ENCODE measurements at places on chromosomes 1 and 21.
A peak's percentile ranks its signal among the peaks of the same experiment; 100 is the strongest.

GRCh38 chr1:184656221-184656620 is 98.4 kb downstream of the EDEM3 start:
- DNase-seq: no peak

DNA sequence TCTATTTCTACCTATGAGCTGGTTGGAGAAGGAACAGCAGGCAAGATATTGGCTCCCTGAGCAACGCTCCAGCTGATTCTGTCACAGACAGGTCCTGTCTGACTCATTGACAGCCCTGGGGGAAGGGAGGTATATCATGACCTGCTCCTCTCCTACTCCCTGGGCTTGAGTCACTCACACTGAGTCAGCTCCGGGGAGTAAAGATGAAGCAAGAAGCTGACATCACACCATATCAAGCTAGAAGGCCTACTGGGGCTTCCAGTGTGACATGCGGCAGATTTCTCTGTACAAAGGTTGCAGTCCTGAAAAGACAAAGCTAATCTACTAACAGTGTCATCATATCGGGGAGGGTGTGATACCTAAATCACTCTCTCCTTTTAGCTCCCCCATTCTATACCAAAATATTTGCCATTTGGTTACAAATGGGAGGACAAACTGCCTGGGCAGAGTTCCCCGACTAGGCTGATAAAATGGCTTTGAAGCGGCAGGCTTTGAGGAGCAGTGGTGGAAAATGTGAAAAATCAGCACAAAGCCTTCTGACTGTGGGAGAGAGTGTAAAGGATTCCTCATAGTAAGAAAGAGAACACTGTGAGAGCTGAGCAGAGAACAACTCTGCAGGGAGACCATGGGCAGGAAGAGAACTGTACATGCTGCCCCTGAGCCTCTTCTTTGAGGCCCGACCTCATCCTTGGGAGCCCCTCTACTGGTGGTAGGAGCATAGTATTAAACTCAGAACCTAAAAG is 15.5 kb downstream of the PI4KB start:
- peak; percentile 94 for DNase-seq

DNA sequence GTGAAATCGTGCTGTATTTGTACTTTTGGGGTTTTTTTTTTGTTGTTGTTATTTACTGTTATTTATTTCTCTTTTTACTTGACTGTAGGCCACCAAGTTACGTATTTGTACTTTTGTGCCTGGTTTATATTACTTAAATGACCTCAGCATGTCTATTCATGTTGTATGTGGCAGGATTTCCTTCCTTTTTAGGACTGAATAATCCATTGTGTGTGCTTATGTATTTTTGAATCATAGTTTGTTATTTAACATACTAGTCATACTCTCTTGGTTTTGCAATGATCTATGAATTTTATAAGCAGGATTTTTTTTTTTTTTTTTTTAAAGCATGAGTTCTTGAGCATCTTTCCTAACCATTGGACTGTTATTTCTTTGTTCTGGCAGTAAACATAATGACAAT is 51.2 kb downstream of the RNF2 start:
- no peak for DNase-seq

GRCh38 chr21:44706706-44707581 is 4.4 kb downstream of the TSPEAR start:
- no peak for DNase-seq

DNA sequence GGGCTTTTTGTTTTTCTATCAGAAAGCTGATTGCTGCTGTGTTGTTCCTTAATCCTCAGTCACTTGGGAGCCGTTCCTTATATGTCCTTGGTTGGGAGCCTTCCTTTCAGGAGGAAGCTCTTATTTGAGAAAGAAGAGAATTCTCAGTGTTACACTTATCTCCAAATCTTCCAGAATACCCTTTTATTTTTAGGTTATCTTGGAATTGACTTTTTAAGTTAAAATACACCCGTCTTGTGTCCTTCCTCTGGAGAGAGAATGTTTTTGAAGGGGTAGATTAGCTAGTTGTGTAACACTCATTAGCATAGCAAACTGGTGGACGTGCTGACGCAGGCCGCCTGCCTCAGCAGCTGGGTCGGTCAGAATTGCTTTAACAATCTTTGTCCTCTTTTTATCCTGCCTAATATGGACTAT is 42.1 kb downstream of the LRRC8B start:
- DNase-seq: no peak

DNA sequence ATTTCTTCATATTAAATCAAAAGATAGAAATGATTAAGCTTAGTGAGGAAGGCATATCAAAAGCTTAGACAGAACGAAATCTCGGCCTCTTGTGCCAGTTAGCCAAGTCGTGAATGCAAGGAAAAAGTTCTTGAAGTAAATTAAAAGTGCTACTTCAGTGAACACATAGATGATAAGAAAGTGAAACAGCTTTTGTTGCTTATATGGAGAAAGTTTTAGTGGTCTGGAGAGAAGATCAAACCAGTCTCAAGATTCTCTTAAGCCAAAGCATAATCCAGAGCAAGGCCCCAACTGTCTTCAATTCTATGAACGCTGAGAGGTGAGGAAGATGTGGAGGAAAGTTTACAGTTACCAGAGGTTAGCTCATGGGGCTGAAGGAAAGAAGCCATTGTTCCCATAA is 88.4 kb downstream of the ADGRL2 start:
- DNase-seq: no peak

DNA sequence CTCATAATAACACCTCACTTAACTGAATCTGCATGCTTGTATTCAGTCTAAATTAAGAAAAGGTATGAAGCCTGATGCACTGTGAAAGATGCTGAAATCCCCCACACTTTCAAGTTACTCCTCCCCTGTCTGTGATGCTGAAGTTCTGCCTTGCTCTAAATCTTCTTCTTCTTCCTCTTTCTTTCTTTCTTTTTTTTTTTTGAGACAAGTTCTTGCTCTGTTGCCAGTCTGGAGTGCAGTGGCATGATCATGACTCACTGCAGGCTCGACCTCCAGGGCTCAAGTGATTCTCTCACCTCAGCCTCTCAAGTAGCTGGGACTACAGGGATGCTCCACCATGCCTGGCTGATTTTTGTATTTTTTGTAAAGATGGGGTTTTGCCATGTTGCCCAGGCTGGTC is 231.0 kb upstream of the B3GALT2 start:
- no peak for DNase-seq

DNA sequence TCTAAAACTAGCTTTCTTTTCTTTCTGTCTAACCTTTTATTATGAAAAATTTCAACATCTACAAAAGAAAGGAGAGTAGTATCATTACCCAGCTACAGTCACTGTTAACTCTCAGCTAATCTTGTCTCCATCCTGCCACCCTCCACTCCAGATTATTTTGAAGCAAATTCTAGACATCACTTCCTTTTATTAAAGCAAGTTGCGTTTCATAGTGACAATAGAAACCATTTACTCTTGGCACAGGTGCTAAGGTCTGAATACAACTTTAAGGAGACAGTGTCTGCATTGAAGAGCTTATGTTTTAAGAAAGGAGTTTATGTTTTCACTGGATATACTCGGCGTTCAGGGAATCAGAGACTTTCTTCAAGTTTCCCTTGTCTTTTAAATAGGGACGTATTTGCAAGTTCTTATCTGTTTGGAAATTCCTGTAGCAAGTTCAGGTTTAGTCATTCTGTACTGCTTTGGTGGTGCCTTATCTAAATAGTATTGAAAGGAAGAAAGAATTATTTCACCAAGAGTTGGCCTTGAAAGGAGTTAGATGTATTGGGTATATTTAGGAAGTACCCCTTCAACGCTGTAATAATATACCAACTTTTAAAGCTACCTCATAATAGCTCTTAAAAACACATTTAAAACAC is 42.7 kb downstream of the ITSN1 start:
- no peak for DNase-seq

DNA sequence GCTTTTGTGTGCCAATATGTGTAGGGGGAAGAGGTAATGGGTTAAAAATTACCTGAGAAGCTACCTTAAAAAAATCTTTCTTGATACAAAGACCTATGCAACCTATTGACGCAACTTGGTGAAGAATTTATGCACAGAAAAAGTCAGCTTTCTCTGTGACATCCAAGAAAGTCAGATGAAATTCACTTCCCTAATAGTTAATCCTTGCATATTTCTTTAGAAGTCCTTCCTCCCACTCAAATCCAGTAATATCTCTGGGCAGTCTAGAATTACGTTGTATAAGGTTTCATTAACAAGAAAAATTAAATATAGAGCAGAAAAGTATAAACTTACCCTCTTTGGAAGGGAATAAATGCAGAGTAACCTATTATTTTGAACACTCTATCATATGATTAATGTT is 2.9 kb downstream of the UBAP2L start:
- DNase-seq: no peak

DNA sequence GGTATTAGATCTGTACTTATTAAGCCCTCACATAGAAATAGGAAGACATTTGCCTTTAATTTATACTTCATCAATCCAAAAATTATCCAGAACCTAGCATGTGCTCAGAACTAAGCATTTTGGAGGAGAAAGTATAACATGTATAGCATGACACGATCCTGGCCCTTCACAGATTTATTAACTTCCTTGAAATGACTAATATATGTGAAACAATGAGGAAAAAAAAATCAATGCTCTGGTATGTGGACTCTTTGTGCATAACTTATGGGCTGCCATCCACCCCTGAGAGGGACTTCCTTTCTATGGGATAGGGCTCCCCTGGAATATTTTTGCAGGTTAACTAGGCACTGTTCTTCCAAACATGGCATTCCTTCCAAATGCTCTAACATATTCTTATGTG is 36.6 kb downstream of the CCDC185 start:
- no peak for DNase-seq

DNA sequence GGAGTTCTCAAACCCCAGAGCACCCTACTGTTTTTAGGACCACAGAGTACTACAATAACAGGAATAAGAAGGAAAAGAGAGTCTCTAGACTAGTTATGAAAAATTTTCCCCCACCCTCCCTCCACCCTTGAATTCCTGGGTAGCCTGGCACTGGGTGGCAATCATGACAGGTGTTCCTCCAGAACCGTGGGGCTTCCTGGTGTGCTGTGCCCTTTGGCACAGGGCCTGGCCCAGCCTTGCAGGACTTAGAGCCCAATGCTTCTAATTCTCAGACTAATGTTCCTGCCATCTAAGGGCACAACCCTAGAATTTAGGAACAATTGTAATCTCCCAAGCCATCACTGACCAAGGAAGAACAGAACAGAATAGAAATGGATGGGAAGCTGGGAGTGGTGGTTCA is 1.5 kb upstream of the CD160 start:
- no peak for DNase-seq

DNA sequence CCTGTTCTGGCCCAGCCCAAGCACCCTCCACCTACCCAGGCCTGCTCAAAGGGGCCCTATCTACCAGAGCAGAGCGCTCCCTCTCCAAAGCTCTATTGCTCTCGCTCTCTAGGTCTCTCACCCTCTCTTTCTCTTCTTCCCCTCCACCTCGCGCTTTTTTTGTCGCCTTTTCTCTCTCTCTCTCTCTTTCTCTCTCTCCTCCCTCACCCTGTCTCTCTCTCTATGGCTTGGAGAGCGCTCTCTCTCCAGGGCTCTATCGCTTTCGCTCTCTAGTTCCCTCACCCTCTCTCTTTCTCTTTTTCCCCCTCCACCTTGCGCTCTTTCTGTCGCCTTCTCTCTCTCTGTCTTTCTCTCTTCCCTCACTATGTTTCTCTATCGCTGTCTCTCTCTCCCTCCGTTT is 3.4 kb upstream of the ZNF678 start:
- DNase-seq: no peak

DNA sequence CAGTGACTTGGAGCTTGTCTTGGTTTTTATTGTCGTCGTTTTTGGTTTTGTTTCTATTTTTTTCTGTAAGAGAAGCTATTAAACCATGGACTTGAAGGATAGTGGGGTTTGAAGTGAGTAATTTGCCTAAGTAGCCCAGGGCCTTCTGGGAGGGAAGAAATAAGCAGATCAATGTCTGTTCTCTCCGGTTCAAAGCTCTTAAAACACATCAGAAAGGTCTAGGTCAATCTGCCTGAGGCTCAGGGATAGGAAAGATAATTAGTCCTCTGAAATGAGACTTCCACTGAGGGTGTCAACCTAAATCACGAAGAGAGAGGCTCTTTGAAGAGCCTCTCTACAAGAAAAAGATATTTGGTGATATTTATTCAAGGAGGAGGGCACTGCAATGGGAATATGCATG is 178.0 kb downstream of the MATN1 start:
- DNase-seq: no peak

DNA sequence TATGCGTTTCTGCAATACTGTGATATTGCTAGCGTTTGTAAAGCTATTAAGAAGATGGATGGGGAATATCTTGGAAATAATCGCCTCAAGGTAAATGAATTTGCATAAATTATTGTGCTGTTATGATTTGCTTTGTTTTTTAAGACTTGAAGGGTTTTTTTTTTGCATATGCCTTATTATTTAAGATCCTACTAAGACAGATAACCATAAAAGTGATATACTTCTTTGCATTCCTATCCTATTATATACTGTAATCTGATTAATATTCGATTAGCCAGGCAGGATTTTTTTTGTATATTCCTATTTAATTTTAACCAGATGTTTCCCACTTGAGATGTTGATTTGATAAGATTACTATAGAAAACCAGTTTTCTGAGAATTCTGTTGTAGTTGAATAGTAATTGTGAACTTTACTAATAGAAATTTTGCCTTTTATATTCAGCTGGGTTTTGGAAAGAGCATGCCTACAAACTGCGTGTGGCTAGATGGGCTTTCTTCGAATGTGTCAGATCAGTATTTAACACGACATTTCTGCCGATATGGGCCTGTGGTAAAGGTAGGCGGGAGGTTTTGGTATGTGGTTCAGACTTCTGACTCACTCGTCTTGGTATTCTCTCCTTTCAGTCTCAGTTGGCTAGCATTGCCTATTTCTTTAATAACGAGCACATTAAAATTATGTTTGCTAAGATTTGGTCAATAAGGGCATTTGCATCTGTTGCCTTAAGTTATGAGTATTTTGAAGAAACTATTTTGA is 56.8 kb downstream of the ZBTB17 start:
- peak; percentile 75 for DNase-seq

DNA sequence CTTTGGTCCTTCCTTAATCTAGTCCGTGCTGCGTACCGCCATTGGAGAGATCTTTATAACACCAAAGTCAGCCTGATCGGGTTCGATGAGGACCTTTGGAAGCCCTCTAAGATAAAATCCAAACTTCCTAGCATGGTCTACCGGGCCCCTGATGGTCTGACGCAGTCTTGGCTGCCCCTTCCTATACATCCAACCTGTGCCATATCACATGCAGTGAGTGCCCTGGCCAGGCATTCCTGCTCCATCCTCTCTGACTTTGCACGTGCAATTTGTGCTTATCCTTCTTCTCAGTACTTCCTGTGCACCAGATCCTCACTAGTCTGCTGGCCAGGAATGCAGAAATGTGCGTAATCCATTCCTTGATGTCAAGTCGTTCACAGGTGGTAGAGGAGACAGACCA is 45.6 kb downstream of the CFAP57 start:
- no peak for DNase-seq

GRCh38 chr1:101330427-101331130 is 93.8 kb downstream of the S1PR1 start:
- no peak for DNase-seq

GRCh38 chr1:186239171-186239570 is 135.9 kb downstream of the TPR start:
- DNase-seq: peak; percentile 54
